ENCODE measurements at places on chromosomes 6 and 20. TPM values are rescaled to one million over a fixed set of nuclear protein-coding genes. Genes with fewer than 3 reads are reported as not detected.

DNA sequence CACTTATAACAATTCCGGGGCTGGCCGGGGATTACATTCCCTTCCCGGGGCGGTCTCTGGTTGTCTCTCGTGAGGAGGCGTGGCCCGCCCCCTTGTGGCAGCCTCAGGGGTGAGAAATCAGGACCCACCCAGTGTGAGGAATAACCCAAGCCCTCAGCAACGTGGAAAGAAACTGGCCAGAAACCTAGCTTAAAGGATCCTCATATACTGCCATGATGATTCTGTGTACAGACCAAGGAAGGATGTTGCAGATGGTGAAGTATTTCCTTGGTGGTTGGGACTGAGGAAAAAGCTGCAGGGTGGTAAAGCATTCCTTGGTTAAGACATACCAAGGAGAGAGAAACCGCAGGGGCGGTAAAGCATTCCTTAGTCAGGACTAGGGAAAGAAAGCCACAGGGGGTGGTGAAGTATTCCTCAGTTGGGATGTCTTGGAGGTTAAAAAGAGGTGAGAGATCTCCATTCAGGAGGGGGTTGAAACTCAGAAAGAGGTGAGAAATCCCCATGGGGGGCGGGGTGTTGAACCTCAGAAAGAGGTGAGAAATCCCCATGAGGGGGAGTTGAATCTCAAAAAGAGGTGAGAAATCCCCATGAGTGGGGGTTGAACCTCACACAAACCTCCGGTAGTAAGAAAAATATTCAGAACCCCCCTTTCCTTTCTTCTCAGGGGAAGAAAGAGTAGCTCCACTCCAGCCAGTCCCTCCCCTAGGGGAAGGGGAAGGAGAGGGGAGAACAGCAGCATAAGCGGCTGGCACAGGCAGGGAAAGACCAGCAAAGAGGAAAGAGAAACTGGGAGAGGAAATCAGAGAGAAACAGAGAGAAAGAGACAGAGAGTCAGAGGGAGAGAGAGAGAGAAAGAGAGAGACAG lies 238.1 kb downstream of the RNGTT start:
- no peak overlapping the region for H3K4me3 ChIP-seq
- H3K27me3 ChIP-seq: no peaks in the 10 kb centered on the region
- H3K27ac ChIP-seq: no peak overlapping the region
- no peaks in the 10 kb centered on the region for H3K4me1 ChIP-seq

DNA sequence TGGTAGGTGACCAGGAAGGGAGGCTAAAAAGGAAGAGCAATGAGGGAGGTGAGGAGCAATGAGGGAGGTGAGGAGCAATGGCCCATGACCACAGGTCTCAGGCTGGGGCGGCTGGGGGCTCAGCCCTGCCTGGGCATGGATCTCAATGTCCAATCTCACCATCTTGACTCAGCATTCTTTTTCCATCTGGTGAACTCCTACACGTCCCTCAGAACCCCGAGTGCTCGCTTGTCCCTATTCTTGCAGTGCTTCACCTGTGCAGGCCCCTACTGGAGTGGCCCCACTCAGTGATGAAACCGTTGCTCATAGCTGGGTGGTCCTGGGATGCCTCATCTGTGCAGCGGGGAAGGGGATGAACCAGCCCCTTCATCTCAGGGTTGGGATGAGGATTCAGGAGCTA lies 16.9 kb upstream of the RBBP8NL start:
- no peaks in the 10 kb centered on the region for H3K36me3 ChIP-seq
- no peak for DNase-seq
- H3K4me3 ChIP-seq: no peak overlapping the region
- no peak overlapping the region for H3K27ac ChIP-seq

GRCh38 chr6:135861189-135861588 lies 9.7 kb downstream of the PDE7B start:
- no peak for DNase-seq
- no peaks in the 10 kb centered on the region for H3K4me1 ChIP-seq
- no peaks in the 10 kb centered on the region for H3K27me3 ChIP-seq

- H3K4me1 ChIP-seq: no peaks in the 10 kb centered on the region
- H3K4me3 ChIP-seq: no peak overlapping the region
- H3K27me3 ChIP-seq: no peaks in the 10 kb centered on the region
- DNase-seq: no peak
- H3K36me3 ChIP-seq: no peaks in the 10 kb centered on the region
- no peak overlapping the region for H3K27ac ChIP-seq
Observed at GRCh38 chr6:11890849-11891248, 112.2 kb upstream of the ADTRP start.

Gene RAET1L
- total RNA-seq: not detected

All from transverse colon (tissue), 4 donors.